ENCODE measurements at places on chromosomes 6 and 20. TPM values are rescaled to one million over a fixed set of nuclear protein-coding genes. Genes with fewer than 3 reads are reported as not detected.

TINAG gene
- not detected for total RNA-seq

XKR7 gene
- total RNA-seq = not detected

IL17F gene
- not detected for total RNA-seq

BPI gene
- total RNA-seq = 7.7 TPM

SLC17A3 gene
- total RNA-seq = not detected

TAF11 gene
- total RNA-seq = 33.8 TPM

All from osteocyte (in vitro differentiated cells).